SHP77 treated with DMSO at 0.1 percent for 48 hours (cell line): ENCODE measurements at places on chromosomes 5 and 9.

DNA sequence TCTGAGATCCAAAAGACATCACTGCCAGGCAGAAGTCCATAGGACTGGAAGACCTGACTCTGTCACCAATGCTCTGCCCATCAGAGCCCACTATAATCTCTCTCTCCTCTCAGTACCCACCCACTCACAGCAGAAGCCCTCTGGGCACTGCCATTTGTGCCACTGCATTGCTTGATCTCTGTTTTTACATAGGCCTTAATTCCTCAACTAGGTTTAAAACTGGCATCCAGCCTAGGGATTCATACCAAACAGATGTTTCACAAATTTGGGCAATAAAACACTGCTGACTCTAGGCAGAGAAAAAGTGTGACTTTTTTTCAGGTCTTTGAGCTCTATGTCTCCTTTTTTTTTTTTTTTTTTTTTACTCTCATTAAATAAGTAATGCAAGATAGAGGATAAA, 91.1 kb upstream of the RANBP3L start:
- DNase-seq = no peak

DNA sequence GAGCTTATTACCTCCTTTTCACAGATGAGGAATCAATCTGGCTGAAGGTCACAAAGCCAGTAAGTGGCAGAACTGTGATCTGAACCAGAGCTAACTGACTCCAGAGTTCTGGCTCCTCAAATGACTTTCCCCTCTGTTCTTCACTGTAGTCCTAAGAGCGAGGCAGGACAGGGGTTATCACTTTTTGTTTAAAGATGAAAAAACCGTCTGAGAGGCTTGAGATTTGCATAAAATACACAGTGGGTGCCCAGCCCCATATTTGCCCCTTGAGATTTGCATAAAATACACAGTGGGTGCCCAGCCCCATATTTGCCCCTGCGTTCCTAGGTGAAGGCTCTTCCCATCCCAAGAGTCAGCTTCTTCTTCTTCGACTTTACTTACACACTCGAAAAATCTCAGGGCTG, 667 bp downstream of the FBXO10 start:
- no peak for DNase-seq

DNA sequence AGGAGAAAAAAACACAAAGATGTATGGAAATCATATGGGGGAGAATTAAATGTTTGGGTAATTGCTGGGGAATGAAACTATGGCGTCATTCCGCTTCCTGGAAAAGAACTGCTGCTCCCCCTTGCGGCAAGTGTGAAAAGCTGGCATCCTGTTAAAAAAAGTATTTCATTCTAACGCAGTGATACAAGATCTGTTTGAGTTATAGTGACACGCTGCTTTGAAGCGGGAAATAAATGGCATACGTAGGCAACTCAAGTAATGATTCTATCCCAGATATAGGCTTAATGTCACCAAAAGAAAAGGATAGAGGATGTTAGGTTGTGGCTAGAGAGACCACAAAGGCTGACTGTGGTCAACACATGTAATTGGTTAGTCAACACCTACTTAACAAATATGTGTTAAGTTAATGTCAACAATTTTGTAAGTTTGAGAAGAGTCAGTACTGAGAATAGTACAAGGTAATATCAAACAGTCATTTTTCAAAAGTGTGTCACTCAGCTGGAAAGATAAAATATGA, 70.2 kb upstream of the ALDH1A1 start:
- peak; percentile 8 for DNase-seq

DNA sequence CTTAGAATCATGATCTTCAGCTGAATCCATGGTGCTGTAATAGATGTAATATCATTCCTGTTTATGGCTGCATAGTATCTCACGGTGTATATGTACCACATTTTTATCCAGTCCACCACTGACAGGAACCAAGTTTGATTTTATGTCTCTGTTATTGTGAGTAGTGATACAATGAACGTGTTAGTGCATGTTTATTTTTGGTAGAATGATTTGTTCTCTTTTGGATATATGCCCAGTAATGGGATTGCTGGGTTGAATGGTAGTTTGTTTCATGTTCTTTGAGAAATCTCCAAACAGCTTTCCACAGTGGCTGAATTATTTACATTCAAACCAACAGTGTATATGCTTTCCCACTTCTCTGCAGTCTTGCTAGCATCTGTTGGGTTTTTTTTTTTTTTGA, 175.1 kb upstream of the CDH10 start:
- DNase-seq = no peak

DNA sequence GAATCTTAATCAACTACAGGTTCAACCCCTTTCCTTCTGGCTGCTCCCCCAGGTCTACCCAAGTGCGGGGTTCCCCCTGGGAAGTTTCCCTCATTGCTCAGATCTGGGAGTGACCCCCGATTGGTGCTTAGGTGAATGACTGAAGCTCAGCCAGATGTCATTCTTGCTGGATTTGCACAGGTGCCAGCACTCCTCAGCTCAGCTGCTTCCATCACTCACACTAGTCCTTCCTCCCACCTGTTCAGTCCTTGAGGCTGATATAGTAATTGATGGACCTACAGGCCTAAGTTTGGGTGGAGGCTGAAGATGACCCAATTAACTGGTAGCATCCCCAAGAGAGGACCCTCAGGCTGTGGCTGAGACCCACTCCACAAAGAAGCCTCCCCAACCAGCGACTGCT, 32.9 kb downstream of the PRLR start:
- no peak for DNase-seq

- DNase-seq = no peak
Measured at GRCh38 chr9:82255481-82256176, 267.1 kb downstream of the SPATA31D1 start.

DNA sequence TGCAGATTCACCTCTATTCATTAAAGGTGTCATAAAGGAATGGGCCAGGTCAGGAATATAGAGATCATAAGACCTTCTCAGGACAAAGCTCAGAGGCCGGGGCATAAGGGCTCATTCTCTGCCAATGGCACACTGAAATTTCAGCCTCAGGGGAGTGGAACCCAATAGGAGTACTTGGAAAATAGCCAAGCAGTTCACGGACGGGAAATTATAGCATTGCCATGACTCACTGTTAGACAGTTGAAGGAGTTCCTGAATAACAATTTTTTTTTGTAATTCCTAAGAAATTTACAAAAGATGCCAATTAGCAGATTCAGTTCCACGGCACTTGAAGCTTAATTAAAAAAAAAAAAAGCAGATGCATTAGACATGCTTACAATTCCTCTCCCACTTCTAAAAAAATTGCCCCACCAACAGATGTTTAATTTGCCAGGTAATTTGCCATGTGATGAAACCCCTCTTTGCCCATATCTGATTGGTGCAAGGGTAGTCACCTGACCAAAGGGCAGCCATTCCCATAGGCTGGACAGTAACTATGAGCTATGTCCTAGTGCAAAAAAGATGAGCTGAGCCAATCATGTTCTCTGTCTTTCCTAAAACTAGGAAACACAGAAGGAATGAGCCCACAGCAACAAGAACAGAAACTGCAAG, 58.6 kb downstream of the PTCD2 start:
- DNase-seq = no peak

DNA sequence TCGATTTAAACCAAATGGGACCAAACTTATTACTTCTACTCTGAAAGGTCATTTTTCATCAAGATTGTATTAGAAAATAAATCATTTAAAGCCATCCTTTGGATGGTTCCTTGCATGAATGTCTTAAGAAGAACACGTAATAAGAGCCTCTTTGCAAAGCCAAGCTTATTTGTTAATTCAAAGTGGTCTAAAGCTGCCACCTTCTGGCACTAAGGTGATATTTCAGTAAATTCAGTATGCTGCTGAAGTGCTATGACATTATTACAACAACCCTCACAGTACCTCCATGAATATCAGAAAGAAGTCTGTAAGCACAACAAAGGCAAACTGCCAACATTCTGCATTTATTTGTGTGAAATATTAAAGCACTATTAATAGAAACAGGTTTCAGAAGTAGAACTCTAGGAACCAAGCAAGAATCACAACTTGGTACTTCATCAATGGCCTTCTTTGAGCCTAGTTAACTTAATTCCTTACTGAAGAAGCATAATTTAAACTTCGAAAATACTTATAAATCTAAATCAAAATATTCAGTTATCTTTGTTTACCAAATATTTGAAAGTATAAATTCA, 53.1 kb upstream of the TYRP1 start:
- DNase-seq = no peak

GRCh38 chr5:124888622-124889485, 142.4 kb upstream of the ZNF608 start:
- no peak for DNase-seq

DNA sequence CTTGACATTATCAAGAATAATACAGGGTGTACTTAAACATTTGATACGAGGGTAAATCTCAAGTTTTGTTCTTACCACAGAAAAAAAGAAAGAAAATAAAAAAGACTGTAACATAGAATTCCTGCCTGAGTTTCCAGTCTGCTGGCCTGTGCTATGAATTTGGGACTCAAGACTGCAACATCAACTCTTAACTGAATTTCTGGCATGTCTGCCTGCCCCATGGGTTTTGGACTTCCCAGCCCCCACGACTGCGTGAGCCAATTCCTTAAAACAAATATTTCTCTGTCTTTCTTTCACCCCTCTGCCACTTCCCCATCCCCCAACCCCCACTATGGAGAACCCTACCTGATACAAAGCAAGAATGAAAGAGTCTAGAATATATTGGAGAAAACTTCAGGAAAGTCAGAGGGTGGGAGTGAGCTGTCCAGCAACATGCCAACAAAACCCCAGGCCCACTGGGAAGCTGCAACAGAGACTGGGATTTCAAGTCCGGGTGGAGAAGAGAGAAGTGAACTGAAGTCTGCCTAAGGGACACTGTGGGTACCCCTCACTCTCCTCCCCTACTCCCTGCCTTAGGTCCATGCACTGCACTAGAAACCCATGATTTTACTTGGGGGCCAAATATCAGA, 43.0 kb downstream of the MARCHF3 start:
- no peak for DNase-seq

GRCh38 chr5:96709152-96709821, 47.1 kb downstream of the CAST start:
- no peak for DNase-seq

GRCh38 chr5:82850393-82850792, 226.8 kb downstream of the TMEM167A start:
- no peak for DNase-seq

DNA sequence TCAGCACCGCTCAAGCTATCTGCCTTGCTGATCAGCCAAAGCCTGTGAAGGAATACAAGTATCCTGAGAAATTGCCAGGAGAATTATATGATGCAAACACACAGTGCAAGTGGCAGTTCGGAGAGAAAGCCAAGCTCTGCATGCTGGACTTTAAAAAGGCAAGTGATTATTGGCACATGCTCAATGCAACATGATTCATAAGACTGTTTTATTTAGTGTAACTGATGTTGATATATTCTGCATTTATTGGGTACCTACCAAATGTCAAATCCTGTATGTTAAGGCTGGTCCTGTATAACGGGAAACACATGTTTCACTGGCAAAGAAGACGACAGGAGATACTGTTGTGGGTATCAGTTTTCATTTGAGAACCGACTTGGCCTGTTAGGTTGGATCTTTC, 69.0 kb downstream of the ADAMTS16 start:
- no peak for DNase-seq

- DNase-seq = no peak
Measured at GRCh38 chr5:164651546-164652275, 1146.3 kb downstream of the MAT2B start.

GRCh38 chr9:69719983-69720382, 39.8 kb downstream of the PTAR1 start:
- no peak for DNase-seq

- DNase-seq = no peak
Measured at GRCh38 chr9:113559834-113560800, 96.6 kb downstream of the RGS3 start.

GRCh38 chr5:170120576-170120975, 14.9 kb downstream of the FOXI1 start:
- DNase-seq = no peak

GRCh38 chr5:146040527-146040926, 64.8 kb downstream of the PLAC8L1 start:
- DNase-seq = no peak

DNA sequence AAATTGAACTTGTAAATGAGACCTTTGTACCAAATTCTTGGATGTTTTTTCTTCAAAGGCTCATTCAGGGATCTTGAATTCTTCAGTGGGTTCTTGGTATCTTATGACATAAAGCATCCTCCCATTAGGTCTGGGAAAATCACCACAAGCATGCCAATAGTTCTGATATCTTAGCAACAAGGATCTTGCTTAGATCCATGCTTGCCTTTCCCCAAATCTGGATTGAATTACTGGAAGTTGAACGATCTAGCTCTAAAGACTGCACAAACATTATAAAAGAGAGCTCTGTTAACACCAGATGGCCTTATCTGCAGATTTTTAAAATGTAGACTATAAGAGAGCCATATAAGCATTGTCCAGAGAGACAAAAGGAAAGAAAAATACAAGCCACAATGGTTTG, 266.3 kb downstream of the RAB3C start:
- DNase-seq = no peak

- no peak for DNase-seq
Measured at GRCh38 chr9:35948901-35949318, 9.0 kb downstream of the OR2S2 start.

- peak; percentile 79 for DNase-seq
Measured at GRCh38 chr5:14457476-14457875, 124.1 kb upstream of the OTULINL start.

DNA sequence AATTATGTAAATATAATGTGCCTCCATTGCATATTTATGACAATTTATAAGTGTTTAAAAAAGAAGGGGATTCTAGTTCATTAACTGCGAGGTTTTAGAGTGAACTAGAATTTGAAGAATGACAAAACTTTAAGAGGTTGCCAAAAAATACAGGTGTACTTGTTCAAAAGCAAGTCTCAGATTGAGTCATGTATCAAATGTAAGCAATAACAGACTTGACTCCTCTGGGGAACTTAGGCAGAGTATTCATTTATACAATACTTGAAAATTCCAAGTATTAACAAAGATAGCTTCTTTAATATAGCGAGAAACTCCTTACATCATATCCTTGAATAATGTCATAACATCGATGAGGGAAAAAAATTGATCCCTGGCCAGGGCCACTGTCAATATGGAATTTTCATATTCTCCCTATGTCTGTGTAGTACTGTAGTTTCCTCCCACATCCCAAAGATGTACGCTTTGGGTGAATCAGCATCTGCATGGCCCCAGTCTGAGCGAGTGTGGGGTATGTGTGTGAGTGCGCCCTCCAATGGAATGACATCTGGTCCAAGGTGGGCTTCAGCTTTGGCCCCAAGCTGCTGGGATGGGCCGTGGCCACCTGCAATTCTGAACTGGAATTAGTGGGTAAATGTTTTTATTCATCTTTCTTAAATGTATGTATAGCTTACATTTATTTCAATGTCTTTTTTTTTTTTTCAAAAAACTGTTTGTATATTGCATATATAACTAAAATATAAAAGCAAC, 70.1 kb downstream of the RIC1 start:
- no peak for DNase-seq

DNA sequence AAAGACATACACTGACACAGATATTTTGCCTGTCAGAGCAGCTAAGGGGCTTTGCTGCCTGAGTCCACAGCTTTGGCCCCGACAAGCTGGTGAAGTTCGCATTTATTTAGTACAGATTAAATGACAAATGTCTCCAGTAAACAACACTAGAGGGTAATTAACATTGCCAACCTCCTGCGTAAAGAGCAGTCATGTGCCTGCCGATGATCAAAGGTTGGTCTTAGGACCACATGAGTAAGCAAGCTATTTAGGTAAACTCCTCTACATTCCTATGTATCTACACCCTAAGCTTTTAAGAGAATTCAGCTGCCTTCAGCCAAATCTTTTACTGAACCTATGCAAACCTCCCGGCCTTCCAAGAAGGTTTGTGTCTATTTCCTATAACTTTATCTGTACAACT, 73.0 kb upstream of the PJA2 start:
- no peak for DNase-seq

- DNase-seq = peak; percentile 23
Measured at GRCh38 chr5:142601432-142601831, 84.5 kb downstream of the FGF1 start.
